ENCODE measurements at places on chromosomes 2 and 18. TPM values are rescaled to one million over a fixed set of nuclear protein-coding genes. Genes with fewer than 3 reads are reported as not detected.

- no peak for DNase-seq
Observed at GRCh38 chr18:6956999-6957398, 160.6 kb downstream of the LAMA1 start.

DNA sequence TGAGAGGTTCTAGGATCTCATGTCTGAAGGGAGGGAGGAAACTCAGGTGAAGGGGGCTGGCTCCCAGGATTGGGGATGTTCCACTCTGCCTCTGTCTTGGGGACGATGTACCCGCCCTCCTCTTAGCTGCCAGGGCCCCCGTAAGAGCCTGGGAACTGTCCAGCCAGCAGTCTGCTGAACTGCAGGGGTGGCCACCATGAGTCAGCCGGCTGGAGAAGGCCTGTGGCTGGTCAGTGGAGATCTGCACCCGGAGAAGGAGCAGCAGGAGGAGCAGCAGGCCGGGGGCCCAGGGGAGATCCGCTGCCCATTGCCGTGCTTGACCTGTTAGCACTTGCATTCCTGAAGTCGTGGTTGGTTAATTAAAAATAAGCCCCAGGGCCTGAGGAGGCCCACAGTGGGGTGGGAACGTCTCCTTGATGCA is 180.3 kb downstream of the TFCP2L1 start:
- DNase-seq, result no peak

DNA sequence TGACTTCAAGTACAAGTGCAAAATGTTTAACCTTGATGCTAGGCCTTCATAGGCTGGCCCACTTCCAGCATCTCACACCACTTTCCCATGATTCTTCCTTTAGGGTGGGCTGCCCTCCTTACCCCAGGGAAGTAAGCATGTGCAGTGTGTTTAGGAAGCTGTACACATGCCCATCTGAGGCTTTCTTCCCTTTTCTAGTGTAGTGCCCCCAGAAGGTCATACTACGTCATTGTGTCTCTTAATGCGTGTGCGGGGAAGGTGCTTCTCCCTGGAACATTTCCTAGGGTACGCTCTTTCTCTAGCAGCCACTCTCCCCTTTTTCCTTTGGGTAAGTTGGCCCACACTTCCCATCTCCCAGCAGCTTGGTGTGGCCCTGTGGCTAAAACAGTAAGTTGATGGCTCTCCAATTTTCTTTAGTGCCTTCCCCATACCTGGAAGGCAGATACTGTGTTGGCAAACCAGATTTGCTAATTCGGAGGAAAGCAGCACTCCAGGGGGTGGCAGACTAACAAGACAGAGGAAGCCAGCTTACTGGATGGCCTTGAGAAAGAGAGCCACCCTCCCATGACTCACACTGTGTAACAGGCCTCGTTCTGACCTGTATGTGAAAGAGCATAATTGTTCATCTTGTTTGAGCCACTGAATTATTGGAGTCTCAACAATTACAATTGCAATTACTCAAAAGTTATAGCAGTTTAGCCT is 1.1 kb upstream of the SULT6B1 start:
- no peak for DNase-seq

DNA sequence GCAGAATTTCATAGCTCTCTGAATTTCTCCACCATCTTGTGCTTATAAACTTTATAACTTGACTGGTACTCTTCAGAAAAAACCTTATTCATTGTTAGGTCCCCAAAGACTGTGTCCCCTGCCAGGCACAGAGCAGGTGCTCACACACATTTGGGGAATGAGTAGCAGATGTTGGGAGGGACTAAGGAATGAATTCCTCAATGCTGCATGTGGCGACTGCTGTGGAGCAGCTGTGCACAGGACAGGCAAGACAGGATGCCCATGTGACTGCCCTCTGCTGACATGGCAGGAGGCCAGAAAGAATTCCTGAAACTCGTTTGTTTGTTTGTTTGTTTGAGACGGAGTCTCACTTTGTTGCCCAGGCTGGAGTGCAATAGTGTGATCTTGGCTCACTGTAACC is 122.3 kb upstream of the ITGA6 start:
- DNase-seq, result no peak

GRCh38 chr2:231344851-231345250 is 50.7 kb upstream of the B3GNT7 start:
- no peak for DNase-seq

Gene SLC19A3
- total RNA-seq, result 2.8 TPM

Gene ALKAL2
- total RNA-seq, result 21.2 TPM

Gene IL1R1
- total RNA-seq, result 155 TPM

- no peak for DNase-seq
Observed at GRCh38 chr18:35680139-35680551, 98.6 kb downstream of the GALNT1 start.

Gene ARHGAP28
- total RNA-seq, result 8.6 TPM

GRCh38 chr2:88177556-88177955 is 7.4 kb downstream of the THNSL2 start:
- no peak for DNase-seq

GRCh38 chr2:56934866-56935265 is 751.1 kb downstream of the CCDC85A start:
- no peak for DNase-seq

Gene OR6B2
- total RNA-seq, result not detected
